Stimulated activated CD8-positive, alpha-beta memory T cell treated with anti-CD3 and anti-CD28 coated beads, Interleukin-15, amount 100 ng/mL, for 24 hours (primary cell): ENCODE measurements at places on chromosomes 2 and 18.

GRCh38 chr2:42101206-42102023, 53.6 kb downstream of the PKDCC start:
- DNase-seq: no peak

- DNase-seq: no peak
These were observed 639 bp downstream of the EPB41L3 start for GRCh38 chr18:5543036-5543680.

- no peak for DNase-seq
These were observed 13.7 kb upstream of the PRELID3A start for GRCh38 chr18:12393998-12394397.

DNA sequence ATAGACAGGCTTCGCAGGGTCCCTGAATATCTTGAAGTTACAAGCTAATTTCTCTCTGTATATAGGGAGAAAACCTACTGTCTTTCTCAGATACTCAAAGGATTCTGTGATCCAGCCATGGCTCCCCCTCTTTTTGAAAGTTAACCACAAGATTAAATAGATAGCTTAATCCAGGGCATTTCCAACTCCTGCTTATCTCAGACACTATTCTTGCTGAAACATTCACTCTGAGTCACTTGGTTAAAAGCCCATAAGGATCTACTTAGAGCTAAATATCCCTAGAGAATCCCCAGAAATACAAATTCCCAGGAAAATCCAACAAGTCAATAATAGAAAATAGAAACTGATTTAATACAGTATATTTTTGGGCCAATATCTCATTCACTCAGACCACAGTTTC, 179.1 kb upstream of the LYPD1 start:
- no peak for DNase-seq

GRCh38 chr2:232376713-232377112, 1.8 kb upstream of the ALPP start:
- DNase-seq: no peak

DNA sequence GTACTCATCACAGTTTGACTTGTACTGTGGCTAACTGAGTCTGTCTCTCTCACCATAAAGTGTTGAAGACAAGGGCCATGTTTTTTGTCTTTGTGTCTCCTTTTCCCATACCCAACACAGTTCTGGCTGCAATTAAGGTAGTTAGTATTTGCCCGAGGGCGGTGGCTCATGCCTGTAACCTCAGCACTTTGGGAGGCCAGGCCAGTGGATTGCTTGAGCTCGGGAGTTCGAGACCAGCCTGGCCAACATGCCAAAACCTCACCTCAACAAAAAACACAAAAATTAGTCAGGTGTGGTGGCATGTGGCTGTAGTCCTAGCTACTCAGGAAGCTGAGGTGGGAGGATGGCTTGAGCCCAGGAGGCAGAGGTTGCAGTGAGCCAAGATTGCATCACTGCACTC, 6.9 kb upstream of the KIF3C start:
- DNase-seq: no peak

DNA sequence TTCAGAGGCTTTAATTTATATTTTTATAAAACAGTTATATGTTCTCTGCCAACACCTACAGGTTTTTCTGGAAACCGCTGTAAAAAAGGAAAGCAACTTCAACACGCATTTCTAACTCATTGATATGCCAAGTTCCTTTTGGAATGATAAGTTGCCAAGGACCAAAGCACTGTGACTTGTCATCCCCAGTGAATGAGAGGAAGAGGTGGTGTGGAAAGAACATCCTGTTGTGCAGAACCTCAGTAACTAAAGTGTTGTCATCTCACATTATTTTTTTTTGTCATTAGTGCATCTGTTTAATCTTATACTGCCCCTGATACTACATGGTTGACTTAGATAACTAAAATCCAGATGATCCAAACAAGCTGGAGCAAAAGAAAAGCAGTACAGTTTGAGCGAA, 96.0 kb upstream of the NEUROD1 start:
- DNase-seq: no peak

- no peak for DNase-seq
These were observed 194.8 kb downstream of the LNPK start for GRCh38 chr2:175807031-175807873.

- no peak for DNase-seq
These were observed 33.5 kb downstream of the GALNT5 start for GRCh38 chr2:157291018-157291417.

DNA sequence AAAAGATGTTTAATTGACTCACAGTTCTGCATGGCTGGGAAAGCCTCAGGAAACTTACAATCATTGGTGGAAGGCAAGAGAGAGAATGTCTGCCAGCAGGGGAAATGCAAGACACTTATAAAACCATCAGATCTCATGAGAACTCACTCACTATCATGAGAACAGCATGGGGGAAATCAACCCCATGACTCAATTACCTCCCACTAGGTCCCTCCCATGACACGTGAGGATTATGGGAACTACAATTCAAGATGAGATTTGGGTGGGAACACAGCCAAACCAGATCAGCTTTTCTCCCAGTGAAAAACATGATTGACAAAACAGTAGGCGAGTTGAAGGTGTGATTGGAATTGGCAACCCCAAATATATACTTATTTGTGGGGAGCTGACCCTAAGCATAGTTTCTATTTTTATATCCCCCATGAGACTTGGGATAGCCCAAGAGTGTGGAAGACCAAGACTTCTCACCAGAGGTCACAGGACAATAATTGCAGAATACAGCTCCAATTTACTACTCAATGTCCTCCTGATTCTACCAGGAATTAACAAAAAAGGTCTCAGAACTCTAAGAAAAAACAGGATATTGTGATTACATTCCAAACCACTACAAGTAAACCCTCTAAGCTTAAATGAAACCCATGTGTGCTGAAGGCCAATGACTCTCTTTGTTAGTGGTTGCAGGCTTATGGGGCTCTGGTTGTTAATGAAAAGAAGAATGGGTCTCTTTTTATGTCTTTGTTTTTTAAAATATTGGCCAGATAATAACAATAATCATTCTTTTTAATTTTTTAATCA, 96.1 kb upstream of the PIK3C3 start:
- DNase-seq: no peak

DNA sequence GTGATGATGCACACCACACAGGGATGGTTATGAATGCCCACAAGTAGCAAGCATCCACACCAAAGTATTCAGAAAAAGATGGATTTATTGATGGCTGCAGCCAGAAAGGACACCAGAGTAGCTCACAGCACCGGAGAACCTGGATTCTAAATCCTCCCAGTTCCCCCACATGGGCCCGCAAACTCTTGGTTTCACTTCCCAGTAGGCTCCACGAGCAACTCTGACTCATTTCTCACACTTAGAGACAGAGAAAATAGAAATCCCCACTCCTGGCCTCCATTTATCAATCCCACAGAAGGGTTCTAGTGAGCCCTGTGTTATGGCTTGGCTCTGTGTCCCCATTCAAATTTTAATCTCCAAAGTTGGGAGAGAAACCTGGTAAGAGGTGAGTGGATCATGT, 426.7 kb upstream of the MYT1L start:
- no peak for DNase-seq

- no peak for DNase-seq
These were observed 185.5 kb downstream of the CCDC85A start for GRCh38 chr2:56369316-56369715.

DNA sequence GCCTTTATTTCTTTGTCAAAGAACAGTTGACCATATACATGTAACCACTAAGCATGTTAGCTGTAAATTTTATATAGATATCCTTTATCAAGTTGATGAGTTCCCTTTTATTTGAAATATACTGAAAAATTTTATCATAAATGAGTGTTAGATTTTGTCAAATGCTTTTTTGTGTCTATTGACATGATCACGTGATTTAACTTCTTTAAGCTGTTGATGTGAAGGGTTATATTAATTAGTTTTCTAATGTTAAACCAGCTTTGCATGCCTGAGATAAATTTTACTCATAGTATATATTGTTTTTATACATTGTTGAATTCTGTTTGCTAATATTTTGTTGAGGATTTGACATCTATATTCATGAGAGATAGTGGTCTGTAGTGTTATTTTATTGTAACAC, 241.9 kb upstream of the CDH20 start:
- DNase-seq: no peak
